ENCODE measurements at places on chromosomes 6 and 20. TPM values are rescaled to one million over a fixed set of nuclear protein-coding genes. Genes with fewer than 3 reads are reported as not detected.

The RAB23 gene
- 68.0 TPM for total RNA-seq

The EYA2 gene
- total RNA-seq, result 1.7 TPM

The HFE gene
- 6.4 TPM for total RNA-seq

The MACROD2 gene
- total RNA-seq, result 1.0 TPM

The POM121L2 gene
- total RNA-seq, result not detected

The POU3F2 gene
- not detected for total RNA-seq

The PLCB4 gene
- total RNA-seq, result 13.7 TPM

The QRSL1 gene
- 13.6 TPM for total RNA-seq

The PRSS16 gene
- total RNA-seq, result not detected

The PAK1IP1 gene
- total RNA-seq, result 16.3 TPM

The SMLR1 gene
- not detected for total RNA-seq

The SLC25A27 gene
- 12.6 TPM for total RNA-seq

The RSPH4A gene
- total RNA-seq, result 0.17 TPM

The PHF1 gene
- 24.4 TPM for total RNA-seq

The ZCCHC3 gene
- 11.8 TPM for total RNA-seq

The BNIP5 gene
- not detected for total RNA-seq

The TUBB2B gene
- total RNA-seq, result 5.1 TPM

The HLA-DPA1 gene
- 1.0 TPM for total RNA-seq

The OPRL1 gene
- total RNA-seq, result 2.6 TPM

The GABRR1 gene
- total RNA-seq, result not detected

The RSPO3 gene
- 15.4 TPM for total RNA-seq

The RHAG gene
- total RNA-seq, result not detected

The PNPLA1 gene
- total RNA-seq, result not detected

The RFX6 gene
- total RNA-seq, result not detected

The GPR6 gene
- not detected for total RNA-seq

The PPIL6 gene
- total RNA-seq, result 8.5 TPM

The TAGAP gene
- total RNA-seq, result not detected

The TBCC gene
- 50.6 TPM for total RNA-seq

The ZSCAN12 gene
- total RNA-seq, result 9.6 TPM

The GJA1 gene
- total RNA-seq, result 209 TPM

Data from fibroblast of lung (primary cell).